Nephron progenitor cell (in vitro differentiated cells): ENCODE measurements at places on chromosomes 16 and 17.

GRCh38 chr17:1783271-1783670 lies 21.4 kb downstream of the SERPINF1 start:
- DNase-seq: no peak

DNA sequence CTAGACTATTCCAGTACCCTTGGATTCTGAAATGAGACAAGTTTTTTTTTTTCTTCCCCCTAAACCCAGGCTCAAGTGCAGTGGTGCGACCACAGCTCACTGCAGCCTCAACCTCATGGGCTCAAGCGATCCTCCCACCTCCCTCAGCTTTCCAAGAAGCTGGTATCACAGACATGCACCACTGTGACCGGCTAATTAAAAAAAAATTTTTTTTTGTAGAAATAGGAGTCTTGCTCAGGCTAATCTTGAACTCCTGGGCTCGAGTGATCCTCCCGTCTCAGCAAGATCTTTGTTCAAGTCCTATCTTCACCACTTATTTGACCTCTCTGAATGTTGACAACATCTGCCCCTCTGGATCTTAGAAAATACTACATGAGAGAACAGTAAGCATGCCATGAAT lies 26.6 kb upstream of the CORO6 start:
- DNase-seq: no peak

DNA sequence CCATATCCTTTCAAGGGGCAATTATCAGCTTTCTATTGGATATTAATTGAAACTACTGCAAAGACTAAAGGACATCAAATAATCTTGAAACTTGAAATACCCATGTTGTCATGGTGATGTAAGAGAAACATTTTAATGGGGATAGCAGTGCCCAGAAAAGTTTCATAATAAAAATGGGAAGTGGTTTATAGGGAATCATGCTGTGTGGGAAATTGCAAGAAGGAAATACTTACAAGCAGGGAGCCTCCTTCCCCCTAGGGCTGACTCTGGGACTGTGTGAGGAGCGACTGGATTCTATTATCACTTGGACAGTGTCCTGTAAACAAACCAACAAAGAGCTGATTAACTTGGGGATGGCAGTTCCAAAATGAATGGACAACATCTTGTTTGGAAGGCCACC lies 1393.1 kb upstream of the GOT2 start:
- DNase-seq: no peak

DNA sequence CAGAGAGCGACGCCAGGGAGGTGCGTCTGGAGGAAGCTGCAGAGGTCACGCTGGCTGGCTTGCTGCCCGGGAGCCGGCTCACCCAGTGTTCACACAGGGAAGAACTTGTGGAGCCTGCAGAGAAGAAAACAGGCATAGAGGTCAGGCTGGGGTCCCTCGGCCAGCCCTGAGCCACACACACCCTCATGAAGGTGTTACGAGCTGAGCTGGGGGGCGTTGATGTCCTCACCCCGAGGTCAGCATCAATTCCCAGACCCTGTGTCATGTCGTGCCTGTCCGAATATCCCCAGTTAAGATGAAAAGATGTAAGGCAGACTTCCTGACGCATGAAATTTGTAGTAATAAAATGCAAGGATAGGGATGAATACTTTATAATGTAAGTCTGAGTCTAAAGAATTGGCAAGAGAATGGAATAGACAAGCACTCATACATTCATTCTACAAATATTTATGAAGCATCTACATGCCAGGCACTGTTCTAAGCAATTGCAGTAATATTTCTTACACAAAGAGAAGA lies 77.1 kb downstream of the USP31 start:
- no peak for DNase-seq

- DNase-seq: peak; percentile 72
Measured at GRCh38 chr16:1057252-1057932, 15.2 kb upstream of the SSTR5 start.

- DNase-seq: no peak
Measured at GRCh38 chr16:50712560-50712898, 19.1 kb downstream of the NOD2 start.

DNA sequence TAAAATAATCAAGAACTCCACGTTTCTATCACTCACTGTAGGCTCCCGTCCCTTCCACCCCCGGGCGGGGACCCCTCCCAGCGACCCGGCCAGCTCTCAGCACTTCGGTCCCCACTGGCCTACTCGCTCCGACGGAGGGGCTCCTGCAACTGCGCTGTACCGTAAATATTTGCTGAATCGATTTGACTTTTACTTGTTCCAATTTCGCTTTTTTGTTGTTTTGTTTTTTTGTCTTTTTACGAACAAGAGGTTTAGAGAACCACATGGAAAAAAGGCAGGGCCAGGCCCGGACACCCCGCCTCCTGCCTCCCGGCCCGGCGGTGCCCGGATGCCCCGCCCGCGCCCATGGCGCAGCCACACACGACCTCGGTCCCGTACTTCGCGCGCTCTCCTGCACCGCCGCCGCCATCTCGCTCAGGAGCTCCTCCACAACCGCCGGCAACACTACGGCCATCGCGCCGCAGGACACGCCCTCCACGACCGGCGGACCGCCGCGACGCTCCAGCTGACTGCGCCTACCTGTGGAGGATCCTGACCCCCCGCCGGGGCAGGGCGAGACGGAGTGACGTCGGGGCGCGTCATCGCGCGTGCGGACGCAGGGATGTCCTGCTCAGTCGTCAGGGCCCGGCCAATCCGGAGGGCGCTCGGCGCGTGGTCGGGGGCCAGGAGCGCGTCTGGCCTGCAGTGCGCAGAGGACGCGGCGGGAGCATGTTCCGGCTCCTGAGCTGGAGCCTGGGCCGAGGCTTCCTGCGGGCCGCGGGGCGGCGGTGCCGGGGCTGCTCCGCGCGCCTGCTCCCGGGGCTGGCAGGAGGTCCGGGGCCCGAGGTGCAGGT lies at the start of the genes TTC19 and ZSWIM7:
TTC19 (plus strand) TSS at position 684 of the 833 bp plus-strand sequence; CDS start at position 709, 25 bp downstream.
ZSWIM7 (minus strand) TSS at position 564 of the 833 bp plus-strand sequence; CDS start at position 454, 110 bp downstream.
- DNase-seq: peak; percentile 92
